ENCODE measurements at places on chromosomes 5 and 9.

DNA sequence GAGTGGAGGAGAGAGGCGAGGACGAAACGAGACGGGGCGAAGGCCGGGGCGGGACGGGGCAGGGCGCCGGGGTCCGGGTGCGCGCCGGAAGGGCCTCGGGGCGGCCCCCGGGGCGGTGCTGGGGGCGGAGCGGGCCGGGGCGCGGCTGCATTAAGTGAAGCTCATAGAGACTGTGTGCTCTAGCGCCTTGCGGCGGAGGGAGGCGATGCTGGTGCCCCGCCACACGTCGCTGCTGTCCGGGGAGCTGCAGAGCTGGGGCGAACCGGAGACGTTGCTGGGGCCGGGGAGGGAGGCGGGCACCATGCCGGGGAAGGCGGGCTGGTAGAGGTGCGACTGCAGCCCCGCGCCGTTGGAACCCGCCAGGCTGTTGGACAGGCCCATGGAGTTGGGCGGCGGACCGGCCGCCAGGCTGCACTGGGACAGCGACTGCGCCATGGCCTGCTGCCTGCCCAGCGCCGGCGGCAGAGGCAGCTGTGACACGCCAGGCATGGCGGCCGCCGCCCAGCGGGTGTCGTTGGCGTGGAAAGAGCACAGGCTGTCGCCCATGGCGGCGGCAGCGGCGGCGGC is 8.3 kb downstream of the OTP start:
- peak; percentile 71 for DNase-seq

DNA sequence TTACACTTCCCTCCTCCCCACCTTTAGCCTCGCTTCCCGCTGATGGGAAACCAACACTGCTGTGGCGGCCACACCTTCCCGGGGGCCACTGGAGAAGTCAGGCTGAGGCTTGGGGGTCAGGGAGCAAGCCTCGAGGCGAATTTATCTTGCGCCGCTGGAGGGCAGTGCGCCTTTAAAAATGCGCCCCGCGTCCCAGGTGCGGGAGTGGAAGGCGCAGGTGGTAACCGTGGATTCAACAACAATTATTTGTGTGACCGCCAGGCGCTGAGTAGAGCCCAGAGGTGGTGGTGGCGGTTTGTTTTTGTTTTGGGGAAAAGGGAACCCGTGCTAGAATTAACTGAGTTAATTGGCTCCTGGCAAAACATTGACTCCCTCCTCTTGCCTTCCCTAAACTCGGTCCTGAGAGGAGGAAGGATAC is 1.1 kb downstream of the CFAP77 start:
- DNase-seq: peak; percentile 81

GRCh38 chr9:121455527-121456239 is 44.0 kb downstream of the GGTA1 start:
- DNase-seq: peak; percentile 94

GRCh38 chr5:97002983-97003382 is 67.1 kb downstream of the LNPEP start:
- DNase-seq: no peak

DNA sequence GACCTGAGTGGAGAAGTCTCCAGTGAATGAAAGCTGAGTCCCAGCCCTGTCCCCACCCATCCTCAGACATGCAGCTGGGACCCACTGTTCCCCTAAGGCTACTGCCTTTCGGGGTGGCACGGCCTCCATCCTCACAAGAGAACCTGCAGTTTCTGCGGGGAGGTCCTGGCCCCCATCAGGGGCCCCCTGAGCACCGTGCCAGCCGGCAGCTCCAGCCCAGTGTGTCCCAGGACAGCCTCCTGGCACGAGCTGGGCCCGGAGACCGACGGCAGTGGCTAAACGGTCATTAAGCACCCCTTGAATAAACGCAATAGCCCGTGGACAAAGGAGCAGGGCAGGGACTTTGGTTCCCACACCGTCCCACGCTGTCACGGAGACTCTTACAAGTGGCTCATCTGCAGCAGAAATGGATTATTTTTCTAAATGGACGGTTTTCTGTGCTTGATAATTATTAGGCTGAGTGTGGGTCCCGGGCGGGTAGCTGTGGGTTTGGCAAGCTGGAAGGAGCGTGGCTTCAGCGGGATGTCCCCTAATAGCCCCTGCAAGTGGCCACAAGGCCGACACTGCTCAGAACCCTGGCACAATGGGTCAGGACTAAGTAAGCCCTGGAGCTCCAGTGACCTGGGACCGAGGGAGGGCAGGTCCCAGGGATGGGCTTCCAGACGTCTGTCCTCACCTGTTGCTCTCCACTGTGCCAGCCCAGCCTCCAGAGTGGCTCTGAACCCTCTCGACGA is 17.4 kb downstream of the FAM78A start:
- no peak for DNase-seq

- DNase-seq: no peak
Observed at GRCh38 chr9:14903040-14903439, 7.2 kb downstream of the FREM1 start.

DNA sequence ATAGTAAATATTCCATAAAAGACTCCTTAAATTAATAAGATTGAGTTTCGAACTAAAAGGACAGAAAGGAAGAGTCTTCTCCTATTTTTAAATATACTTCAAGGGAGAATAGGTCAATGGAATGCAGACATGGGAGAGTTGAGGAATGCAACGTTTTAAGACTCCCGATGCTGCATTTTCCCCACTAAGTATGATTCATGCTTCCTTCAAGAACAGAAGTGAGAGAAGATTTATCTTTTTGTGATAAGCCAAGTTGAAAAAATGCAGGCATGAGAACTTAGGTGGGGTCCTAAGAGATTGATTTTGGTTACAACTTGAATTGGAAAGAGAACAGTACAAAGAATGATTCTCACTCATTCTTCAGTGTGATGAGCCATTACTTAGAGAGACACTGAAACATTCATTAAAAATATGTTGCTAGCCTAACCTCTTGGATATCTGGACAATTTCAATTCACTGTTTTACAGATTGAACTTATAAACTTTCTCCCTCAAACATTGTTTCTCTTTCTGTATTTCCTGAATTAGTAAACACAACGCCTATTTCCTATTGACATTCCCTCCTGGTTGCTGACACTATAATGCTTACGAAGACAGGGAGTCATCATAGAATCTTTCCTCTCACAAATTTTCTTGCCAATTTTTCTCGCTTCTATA is 1666.1 kb upstream of the WWC1 start:
- no peak for DNase-seq

DNA sequence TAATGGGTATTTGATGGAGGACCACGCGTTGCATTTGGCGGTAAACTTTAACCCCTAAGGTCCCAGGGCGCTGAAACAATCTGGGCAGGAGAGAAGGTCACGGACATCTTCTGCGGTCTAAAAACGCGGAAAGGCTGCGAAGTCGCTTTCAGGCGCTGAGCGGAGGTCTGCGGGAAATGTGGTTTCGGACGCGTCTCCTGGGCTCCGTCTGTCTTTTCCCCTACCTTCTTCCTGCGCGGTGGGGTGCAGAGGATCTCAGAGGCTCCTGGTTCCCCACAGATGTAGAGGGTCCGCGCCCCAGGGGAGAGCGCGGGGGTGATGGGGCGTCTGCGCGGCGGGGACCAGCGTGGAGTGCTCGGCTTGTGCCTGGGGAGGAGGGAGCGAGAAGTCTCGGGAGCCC is 58.4 kb downstream of the ZNF510 start:
- peak; percentile 9 for DNase-seq

DNA sequence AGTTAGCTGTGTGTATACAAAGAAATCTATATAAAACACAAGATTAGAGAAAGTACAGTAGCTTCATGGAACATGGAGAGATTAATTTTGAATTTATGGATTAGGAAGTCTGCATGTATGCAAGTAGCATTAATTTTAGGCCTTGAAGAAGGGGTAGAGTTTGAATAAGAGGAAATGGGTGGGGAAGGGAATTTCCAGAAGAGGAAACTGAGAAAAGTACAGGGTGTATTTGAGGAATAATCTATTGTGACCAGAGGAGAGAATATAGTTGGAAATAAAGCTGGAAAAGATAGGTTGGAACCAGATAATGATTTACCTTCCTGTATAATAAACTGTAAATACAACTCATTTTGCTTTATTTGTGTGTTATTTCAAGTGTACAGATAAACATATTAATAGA is 53.6 kb downstream of the CWC27 start:
- DNase-seq: peak; percentile 2

- no peak for DNase-seq
Observed at GRCh38 chr5:96880444-96881164, 4.3 kb downstream of the ERAP2 start.

- peak; percentile 23 for DNase-seq
Observed at GRCh38 chr5:65961633-65962032, 35.3 kb downstream of the ERBIN start.

DNA sequence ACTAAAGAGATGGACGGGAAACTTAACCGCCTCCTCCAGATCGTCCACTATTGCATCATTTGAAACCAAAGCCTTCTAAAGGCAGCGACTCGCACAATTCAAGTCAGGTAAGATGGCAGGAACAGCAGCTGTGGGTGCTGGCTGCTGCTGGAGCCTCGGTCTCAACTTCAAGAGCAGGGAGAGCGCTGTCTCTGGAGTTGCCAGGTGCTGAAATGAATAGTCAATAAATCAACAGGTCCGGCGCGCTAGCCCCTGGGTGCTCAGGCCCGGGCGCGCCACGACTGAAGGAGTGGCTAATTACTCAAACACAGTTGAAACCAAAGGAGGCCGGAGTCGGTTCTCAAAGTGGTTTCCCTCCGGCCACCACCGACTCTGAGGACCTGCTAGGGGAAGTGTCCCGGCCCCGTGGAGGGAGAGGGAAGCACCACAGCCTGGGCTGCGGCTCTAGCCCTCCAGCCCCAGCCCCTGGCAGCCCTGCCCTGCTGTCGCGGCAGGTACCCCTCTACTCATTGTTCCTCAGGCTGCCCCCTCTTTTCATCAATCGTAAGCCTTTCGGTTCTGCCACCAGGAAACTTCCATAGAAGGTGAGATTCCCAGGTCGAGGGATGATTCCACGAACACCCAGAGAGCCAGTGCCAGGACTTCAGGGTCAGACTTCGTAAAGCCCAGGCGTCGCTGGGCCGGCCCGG is 804 bp downstream of the TTC39B start:
- no peak for DNase-seq

- DNase-seq: no peak
Observed at GRCh38 chr5:124103671-124104070, 591.7 kb downstream of the CSNK1G3 start.

All from common myeloid progenitor, CD34-positive (primary cell).